ENCODE measurements at places on chromosomes 1 and 21.

- DNase-seq: no peak
Observed at GRCh38 chr1:222096883-222097282, 355.0 kb upstream of the DUSP10 start.

DNA sequence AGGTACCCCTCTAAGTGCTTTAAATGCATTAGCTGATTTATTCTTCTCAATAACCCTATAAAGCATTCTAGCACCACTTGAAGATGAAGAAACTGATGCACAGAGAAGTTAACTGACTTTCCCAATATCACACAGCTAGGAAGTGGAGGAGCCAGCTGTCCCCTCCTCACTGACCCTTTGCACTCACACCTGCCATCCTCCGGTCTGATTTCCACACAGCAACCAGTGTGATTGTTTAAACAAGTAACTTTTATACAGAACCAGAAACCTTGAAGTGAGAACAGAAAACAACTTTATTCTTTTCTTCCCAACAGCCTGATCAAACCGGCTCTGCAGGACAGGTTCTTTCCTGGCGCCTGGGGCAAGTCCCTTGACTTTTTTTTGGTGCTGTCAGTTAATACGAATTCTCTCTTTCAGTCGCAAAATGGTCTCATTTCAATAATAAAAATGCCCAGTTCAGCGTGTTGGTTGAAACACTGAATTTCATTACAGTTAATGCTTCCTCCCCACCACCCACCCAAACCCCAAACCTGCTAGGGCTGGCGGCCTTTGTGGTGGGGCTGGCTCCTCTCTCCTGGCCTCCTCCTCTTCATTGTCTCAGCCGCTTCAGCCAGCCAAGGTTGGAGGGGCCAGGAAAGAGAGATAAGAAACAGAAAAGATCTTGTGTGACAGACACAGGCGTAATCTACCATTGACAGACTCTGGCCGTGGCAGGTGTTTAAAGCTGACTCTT lies 26.4 kb upstream of the EEIG2 start:
- no peak for DNase-seq

GRCh38 chr21:31708541-31708940 lies 23.4 kb downstream of the SCAF4 start:
- no peak for DNase-seq

GRCh38 chr1:180606155-180606554 lies 25.7 kb upstream of the XPR1 start:
- DNase-seq: no peak

GRCh38 chr1:241964550-241965282 lies 7.1 kb downstream of the BECN2 start:
- DNase-seq: no peak

DNA sequence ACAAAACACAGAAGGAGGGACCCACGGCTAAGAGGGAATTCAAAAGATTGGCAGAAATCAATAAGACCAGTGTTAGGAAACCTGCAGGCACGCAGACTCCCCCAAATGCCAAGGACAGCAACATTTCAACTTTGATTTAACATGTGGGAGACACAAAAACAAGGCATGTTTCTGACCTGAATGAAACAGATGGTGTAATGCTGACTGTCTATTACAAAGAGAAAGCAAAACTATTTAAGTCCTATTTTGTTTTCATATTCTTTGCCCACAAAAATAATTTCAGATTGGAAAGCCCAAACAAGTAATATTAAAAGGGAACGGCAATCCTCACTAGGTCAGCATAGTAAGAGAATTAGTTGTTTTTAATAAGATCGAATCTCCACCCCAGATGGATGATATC lies 107.9 kb downstream of the S1PR1 start:
- DNase-seq: no peak

- DNase-seq: no peak
Observed at GRCh38 chr1:197663162-197663953, 111.9 kb downstream of the DENND1B start.

- DNase-seq: no peak
Observed at GRCh38 chr21:40562242-40563002, 284.5 kb downstream of the DSCAM start.

DNA sequence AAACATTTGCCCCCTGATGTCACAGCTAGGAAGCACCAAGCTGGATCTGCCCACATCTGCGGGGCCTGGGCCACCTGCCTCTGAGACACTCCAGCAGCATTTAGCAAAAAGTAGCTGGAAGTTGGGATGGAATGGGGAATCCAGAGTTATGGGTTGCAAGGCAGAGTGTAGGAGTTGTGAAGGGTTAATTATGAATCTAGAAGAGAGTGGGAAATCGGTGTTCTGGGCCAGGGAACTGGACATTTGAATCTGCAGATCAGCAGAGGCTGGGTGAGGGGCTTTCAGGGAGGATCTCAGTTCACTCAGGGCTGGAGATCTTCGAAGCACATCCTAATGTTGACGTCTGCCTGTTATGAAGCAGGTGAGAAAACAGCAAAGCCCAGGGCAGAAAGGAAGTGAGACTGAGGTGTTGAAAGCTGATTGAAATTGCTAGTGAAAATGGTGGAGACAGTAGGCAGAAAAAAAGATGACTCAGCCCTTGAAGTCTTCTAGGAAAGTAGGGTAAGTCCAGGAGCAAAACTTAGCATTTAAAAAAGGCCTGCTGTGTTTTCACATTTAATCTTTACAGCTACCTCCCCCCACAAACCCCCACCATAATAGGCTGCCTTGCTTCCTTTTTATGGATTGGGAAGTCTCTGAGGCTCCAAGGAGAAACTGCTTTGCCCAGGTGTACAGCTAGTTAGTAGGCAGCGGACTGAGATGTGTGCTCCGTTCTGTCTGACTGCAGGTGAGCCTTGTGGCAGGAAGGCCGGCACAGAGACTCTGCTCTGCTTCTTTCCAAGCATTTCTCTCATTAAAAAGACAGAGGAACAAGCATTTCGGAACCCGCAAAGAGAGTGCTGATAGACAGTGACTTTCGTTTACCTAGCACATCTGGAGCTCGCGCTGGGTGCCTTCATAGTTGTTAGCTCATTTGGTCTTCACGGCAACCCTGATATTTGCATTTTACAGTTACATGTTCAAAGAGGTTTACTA lies 7.2 kb downstream of the VANGL1 start:
- no peak for DNase-seq

DNA sequence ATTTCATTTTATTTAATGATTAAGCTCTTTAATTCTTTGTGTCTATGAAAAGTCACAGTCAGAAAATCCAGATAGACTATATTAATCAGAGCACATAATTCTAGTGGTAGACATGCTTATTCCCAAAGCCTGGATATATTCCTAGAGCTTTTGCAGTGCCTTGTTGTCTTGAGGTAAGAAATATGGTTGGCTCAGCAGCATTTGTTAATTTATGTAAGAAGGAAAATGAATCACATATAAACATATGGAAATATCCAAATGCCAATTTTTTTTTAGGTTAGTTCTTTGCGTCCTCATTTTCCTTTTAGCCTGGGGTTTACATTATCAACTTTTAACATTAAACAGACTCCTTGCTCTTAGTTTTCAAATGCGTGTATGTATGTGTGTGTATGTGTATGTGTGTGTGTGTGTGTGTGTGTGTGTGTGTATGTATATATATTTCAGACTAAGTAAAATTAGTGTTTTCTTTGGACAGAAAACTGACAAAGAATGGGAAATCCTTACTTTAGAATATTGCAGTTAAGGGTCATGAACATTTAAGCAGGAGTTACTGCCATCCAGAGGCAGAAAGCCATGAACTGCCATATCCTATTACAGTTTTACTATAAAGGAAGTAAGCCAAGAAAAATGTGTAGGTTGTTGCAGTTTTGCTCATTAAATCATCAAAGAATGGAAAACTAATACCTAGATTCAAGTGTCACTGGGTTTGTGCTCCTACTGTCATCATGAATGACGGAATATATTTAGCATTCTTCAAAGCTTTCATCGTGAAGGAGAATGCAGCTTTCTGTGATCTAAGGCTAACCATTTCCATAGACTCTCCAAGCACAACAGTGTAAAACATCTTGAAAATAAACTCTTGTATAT lies 477.1 kb upstream of the NR5A2 start:
- DNase-seq: no peak

DNA sequence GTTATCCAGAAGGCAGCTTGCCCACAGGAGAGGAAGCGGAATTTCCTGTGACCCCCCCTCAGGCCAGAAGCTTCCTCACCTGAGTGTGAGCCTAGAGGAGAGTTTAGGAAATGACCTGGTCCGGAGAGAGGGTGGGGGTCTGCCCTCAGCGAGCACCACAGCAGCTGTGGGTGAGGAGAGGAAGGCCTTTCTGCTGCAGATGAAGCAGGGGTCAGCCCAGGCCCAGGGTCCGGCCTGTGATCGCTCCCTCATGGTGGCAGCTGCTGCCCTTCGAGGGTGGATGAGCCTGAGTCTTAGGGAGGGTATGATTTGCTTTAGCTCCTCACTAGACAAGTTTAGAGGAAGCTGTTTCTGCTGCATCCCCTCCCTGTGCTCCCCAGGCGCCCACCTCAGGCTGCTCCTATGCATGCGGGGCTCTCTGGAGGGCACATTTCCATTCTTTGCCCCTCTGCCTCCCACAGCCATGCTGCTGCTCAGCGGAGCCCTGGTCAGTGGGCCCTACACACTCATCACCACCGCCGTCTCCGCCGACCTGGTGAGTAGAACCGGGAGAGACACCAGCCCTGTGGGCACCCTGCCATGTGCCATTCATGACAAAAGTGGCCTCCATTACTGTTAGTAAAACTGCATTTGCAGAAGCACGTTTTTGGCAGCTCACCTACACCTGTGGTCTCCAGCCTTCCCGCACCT lies 53.0 kb downstream of the SLC37A1 start:
- DNase-seq: no peak

DNA sequence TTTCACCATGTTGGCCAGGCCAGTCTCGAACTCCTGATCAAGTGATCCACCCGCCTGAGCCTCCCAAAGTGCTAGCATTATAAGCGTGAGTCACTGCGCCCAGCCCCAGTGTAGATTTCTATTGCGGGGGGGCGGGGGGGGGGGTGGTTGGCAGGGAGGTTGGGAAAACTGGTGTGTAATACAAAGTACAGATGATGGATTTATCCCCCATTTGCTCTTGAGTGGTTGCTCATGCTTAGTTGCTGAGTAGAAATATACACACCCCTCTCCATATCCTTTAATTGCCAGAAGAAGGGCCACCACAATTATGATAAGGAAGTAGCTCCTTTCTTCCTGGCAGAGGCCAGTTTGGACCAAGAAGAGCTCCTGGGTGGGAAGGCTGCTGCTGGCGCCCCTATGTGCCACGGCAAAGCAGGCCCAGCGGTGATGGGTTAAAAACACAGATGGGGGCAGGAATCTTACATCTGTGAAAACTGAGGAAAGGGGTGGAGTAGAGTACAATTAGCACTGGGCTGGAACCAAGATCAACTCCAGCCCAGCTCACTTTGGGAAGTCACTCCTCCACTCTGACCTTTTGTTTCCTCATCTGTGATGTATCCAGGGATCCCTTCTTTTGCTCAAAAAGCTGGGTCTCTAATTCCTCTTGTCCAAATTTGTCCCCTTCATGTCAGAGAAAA lies 55.2 kb downstream of the MRPL37 start:
- no peak for DNase-seq

DNA sequence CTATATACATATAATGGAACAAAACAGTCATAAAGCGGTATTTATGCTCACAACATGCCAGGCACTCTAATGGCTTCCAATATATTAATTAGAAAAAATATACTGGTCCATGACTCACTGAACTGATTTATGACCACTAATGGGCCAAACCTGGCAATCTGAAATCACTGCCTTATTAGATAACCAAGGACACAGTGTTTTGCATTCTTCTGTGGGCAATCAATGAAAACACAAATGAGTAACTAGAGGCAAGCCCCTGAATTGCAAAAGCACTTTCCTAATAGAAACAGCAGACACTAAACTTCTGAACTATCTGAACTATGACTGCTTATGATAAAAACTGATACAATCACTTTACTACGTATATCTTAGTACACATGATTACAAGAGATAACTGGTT lies 3.5 kb downstream of the GCLM start:
- DNase-seq: no peak

- DNase-seq: no peak
Observed at GRCh38 chr1:11951901-11952300, 17.4 kb downstream of the PLOD1 start.

DNA sequence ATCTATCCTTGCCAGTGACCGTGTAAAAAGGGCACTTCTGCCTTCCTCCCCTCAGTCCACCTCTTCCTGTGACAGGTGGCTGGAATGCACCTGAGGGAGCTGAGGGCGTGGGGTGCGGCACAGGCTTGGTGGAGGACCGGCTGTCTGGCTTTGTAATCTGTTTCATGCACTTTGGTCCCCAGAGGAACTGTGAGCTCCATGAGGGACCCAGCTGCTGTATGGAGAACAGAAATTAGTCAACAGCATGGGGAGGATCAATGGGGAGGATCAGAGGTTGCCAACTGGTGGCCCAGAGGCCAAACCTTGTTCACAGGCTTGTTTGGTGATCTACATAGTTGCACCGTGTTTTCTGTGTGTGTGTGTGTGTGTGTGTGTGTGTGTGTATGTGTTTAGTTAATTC lies 19.0 kb upstream of the LUZP1 start:
- peak; percentile 8 for DNase-seq

- DNase-seq: peak; percentile 78
Observed at GRCh38 chr1:245512181-245512888, 357.6 kb downstream of the KIF26B start.

- peak; percentile 79 for DNase-seq
Observed at GRCh38 chr21:33947451-33948095, 32.0 kb upstream of the ATP5PO start.

GRCh38 chr1:208254376-208254775 lies 10.2 kb upstream of the PLXNA2 start:
- DNase-seq: no peak

GRCh38 chr1:200095057-200095577 lies 67.6 kb downstream of the NR5A2 start:
- DNase-seq: no peak

DNA sequence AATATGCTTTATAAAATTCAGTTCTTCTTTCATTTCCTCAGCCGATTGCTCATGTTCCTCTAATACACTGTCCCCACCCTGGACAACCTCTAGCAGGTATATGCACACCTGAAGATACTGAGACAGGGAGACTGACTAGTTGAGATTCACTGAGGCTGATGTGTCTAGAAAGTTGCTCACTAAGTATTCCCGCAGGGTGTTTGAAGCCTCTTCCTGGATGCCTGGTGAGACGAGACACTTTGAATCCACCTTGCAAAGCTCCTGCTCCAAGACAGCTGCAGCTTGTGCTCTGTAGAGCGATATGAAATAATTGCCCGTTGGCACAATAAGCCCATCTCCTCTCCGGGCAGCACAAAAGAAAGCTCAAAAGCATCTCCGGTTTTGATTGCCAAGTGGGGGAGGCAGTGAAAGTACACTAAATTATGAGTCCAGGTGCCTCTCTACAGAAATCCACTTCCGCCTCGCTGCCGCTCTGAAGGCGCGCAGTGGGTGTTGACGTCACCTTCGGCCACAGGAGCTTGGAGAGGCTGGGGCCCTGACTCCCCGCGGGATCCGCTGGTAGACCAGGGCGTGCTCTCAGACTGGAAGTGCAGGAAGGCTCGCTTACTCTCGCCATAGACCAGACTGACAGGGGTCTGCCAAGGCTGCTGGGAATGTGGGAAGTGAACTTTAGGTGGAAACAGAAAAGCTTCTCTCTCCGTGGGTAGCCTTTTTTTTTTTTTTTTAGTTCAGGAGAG lies 46.3 kb downstream of the GPA33 start:
- DNase-seq: peak; percentile 93
